NCI-H2029 treated with DMSO at 0.1 percent for 48 hours (cell line): ENCODE measurements at places on chromosomes 7 and 10.

GRCh38 chr7:46389146-46389545 lies 468.1 kb upstream of the IGFBP3 start:
- no peak for DNase-seq

- no peak for DNase-seq
These were observed 33.2 kb downstream of the UBN2 start for GRCh38 chr7:139264220-139264619.

DNA sequence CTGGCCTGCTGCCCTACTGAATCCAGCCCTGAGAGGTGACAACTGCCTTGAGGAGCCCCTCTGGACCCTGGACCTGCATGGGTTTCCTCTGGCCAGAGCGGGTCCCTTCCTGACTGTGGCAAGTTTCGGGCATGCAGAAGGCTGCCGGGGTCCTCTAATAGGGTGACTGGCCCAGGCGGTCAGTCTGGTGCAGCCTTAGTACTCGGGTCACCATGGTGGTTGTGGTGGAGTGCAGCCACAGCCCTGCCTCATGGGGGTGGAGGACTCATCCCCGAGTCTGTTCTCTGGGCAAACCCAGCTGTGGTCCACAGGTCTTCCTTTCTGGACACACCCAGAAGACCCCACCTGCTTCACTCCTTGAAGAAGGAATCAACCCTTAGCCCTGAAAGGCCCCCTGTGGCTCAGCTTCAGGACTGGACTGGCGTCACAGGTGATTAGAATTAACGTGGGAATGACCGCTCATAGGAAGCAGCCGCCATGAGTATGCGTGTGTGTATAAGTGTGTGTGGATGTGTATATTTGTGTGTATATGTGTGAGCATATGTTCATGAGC lies 28.7 kb downstream of the RAMP3 start:
- DNase-seq = no peak

DNA sequence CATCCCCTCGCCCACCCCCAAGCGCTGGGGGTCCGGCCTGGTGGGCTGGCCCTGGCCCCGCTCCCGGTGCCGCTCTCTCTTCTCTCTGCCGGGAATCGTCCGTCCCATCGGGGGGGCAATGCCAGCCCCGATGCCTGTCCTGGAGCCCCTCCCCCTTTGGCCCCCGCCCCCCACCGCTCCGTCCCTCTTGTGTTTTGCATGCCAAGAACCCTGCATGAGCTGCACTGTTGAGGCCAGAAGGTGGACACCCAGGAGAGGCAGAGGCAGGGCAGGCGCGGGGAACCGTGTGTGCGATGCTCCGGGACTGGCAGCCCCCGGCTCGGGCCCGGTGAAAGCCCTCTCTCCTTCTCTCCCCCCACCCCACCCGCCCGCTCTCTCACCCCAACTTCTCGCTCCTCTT lies 22.1 kb upstream of the HSPB1 start:
- no peak for DNase-seq

DNA sequence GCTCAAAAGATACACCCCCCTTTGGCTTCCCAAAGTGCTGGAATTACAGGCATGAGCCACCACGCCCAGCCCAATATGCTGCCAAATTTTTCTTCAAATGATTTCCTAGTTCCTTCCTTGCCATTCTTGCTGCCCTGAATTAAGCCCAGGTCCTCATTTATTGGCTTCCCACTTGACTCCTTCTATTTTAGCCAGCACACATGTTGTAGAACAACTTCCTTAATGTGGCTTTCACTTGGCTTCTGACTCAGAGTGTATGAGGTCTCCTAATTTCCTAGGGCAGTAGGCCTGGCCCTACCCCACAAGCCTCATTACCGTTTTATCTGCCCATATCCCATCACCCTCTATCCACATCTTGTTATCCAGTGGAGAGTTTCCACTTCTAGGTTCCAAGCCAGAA lies 21.8 kb upstream of the HIPK2 start:
- no peak for DNase-seq

GRCh38 chr10:10831085-10831484 lies 186.6 kb upstream of the CELF2 start:
- no peak for DNase-seq

DNA sequence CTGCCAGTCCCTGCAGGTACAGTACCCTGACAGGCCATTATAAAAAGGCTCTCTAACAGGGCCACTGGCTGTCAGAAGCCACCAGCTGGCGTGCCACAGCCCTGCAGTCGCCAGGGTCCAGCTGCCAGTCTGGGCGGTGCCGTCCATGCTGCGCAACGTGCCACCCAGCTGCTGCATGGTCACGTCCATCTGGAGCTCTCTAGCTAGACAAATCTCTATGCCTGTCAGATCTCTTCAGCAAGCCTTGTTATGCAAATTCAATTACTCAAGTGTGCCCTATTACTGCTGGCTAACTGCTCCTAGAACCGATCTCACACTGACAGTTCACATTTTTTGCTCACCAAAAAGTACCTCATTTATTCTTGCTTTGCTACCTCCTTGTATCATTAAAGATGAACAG lies 75.9 kb downstream of the HIBADH start:
- DNase-seq = peak; percentile 9

DNA sequence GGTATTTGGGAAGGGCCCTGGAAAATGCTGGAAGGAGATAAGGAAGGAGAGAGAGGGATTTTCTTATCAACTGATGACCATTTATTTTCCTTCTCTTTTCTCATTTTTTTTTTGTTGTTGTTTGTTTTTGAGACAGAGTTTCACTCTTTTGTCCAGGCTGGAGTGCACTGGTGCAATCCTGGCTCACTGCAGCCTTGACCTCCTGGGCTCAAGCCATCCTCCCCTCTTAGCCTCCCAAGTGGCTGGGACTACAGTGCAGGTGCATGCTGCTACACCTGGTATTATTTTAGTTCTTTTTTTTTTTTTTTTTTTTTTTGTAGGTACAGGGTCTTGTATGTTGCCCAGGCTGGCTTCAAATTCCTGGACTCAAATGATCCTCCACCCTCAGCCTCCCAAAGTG lies 52.2 kb downstream of the HIP1 start:
- no peak for DNase-seq

- no peak for DNase-seq
These were observed 765.8 kb upstream of the POM121L12 start for GRCh38 chr7:52269669-52270068.

GRCh38 chr10:3955493-3955892 lies 170.5 kb upstream of the KLF6 start:
- peak; percentile 20 for DNase-seq

DNA sequence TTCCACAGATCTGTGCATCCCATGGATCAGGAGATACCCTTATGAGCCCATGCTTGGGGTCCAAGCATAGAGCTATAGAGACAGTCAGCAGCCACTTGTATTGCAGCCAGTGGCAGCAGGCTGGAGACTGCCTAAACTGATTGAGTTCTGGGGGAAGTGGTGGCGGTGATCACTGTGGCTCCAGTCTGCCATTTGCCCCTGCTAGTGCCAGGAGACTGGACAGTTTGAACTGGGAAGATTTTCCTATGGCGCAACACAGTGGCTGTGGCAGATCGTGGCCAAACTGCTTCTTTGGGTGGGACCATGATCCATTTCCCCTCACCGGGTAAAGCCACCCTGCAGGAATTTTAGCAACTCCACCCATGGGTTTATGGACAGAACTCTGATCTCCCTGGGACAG lies 679.7 kb upstream of the SEMA3D start:
- no peak for DNase-seq

DNA sequence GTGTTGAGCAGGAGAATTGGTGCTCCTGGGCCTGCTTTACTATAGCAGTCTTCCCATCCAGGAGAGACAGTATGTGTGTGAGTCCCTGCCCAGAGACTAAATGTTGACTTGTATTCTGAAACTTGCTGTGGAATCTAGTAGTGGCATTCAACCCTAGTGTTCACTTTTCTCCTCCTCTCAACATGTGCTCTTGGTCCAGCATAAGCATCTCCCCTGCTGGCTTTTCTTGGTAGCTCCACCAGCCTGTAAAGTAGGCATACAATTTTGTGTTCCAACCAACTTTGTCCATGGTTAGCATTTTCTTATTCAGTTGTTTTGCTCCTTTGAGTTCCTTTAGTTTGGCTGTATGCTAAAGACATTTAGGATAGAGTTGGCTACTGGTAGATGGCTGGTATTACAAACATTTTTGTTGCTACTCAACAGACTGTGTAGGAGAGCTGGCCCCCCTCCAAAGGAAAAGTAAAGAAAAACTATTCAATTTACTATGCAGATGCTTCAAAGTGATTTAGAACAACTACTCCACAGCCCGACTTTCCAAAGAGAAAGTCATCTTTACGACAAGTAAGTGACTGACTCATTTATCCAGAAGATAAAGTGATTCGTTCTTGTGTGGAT lies 46.0 kb downstream of the ASB4 start:
- DNase-seq = no peak

- no peak for DNase-seq
These were observed 5.4 kb downstream of the WDR86 start for GRCh38 chr7:151404216-151405011.

GRCh38 chr10:69826789-69827554 lies 25.3 kb downstream of the COL13A1 start:
- DNase-seq = no peak

GRCh38 chr10:58951746-58952145 lies 224.7 kb upstream of the PHYHIPL start:
- no peak for DNase-seq

DNA sequence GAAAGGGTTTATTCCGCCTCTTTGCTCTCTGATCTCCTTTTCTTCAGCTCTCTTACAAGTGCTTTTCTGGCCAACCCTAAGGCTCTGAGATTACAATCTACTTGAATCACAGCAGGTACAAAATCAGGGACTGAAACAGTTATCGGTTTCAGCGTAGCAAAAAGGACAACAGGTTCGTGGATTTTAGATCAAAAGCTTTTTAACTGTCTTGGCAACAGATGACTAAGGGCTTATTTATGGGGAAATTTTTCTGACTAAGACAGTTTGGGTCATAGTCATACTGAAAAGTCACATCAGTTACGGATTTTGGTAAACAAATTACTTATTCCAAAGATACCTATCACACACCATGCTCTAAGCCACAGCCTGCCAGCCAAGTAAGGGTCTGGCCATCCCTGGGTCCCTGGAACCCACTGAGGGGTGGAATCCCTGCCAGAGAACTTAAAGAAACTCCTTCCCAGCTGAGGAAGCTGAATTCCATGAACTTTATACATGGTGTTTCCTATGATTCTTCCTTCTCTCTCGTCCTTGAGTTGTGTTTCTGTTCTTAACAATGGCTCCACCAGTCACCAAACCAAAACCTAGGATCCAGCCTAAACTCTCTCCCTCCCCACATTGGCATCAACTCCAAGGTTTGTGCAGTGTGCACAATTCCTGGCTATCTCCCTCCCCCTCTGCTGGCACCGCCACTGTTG lies 169.3 kb downstream of the FAM107B start:
- no peak for DNase-seq

DNA sequence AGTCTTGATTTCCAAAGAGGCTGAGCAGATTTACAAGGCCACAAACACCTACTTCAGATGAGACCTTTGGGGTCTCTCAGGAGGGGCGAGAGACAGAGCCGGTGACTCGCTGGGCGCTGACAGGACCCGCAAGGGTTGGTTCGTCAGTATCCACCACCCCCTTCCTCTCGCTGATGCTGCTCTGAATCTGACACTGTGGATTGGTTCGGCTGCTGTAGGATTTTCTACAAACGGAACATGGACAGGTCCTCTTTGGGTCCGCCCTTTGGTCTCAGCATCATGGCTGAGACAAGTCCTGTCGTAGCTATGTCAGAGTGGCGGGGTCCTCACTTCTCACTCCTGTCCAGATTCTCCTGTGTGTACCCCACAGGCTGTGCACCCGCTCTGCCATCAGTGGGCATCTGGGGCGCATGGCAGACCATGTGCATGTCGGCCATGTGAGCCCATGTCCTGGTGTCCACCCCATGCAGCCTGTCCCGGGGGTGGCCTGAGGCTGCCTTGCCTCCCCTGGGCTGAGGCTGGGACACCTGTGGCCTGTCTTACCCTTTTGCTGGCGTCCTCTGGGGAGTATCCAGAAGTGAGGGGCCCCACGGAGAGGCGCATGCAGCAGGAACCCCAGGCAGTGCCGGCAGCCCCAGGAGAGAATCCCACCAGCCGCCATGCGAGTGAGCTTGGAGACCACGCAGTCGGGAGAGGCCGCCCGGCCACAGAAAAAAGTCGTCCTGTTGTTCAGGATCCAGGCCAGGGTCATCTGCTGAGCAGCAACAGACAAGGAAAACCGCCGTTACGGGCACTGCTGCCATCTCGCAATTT lies 21.6 kb upstream of the FAM20C start:
- DNase-seq = no peak

DNA sequence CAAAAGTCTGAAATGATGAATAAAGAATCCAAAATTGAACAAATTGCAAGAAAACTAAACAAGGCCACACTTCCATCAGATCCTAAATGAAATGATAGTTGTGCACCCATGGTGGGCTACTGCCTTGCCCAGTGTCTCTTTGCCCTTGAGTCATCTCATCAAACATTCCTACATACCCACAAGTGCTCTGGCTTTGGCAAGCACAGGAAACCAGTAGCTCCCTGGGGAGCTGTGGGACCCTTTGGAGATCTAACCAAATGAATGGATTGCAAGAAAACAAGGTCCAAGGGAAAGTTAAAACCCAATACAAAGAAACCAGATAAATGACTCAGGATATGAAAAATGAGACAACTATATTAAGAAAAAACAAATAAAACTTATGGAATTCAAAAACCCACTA lies 129.8 kb upstream of the TMEM229A start:
- no peak for DNase-seq

DNA sequence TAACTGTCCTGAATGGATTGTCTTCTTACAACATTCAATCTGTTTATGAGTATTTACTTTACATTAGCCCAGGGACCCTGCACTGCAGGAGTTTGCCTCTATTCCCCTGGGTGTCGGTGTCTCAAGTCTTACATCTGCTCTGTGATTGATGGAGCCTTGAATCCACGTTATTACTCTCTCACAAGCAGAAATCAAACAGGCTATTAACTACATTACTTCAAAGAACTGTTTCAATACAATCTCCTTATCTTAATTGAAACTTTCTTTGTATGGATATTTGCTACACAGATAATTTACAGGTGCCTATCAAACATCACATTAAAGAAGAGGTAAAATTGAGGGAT lies 3.1 kb upstream of the ARID5B start:
- DNase-seq = no peak

- no peak for DNase-seq
These were observed 128.8 kb upstream of the LYZL2 start for GRCh38 chr10:30758338-30758737.
